ENCODE measurements at places on chromosomes 13 and 19.

DNA sequence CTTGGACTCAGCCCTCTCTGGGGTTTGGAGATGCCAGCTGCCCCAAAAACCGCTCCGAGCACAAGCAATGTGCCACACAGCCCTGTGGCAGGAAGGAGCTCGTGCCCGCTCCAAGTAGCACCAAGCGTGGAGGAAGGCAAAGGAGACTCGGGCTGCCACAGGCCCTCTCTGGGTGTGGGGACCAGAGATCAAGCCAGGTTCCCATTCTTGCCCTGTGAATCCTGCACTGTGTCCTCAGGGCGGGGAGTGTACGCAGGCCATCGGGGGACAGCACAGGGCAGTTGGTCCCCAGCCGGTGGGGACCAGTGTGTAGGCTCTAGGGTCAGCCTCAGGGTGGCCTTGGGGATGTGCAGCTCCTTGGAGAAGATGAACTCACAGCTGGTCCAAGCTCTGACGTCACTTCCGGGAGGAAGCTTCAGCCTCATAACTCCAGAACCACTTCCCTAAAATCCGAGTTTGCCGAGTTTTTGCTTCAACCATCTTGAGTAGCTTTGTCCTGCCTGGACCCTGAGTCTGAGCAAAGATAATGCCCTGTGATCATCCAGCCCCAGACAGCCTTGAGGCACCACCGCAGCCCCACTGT lies 9.3 kb upstream of the CPAMD8 start:
- DNase-seq, result no peak

DNA sequence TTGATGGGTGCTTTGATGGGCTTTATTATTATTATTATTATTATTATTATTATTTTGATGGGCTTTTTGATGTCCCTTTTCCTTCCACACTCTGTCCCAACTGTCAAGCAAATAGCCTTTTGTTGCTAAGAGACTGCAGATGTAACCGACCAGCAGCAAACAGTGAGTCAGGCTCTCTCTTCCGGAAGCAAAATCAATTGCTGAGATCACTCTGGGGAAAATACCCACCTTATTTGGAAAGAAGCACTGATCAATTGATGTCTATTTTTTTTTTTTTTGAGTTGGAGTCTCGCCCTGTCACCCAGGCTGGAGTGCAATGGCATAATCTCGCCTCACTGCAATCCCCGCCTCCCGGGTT lies 2.9 kb downstream of the LDLR start:
- peak; percentile 59 for DNase-seq

DNA sequence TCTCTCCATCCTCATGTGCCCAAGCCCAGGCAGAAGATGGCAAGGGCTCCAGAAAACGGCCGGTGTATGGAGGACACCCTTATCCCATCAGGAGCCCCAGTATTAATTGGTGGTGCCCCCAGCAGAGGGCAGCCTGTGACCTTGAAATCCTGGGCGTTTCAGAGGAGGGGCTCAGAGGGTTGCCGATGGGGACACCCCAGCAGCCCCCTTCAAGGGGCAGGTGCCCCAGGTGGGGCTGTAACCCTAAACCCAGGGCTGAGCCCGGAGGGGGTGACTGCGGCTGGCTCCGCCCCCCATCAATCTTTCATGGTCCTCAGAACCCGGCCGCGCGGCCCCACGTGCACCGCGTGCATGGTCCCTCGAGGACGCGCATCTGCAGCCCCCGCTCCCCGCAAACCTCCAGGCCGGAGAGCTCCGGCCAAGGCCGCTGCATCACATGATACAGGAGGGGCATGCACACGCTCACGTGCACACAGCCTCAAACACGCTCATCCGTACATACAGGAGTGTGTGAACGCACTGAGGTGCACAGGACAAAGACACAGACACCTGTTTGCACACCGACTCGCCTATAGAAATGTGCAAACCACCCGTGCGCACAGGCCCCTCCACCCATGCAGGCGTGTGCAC lies 949 bp downstream of the RAB3A start:
- peak; percentile 35 for DNase-seq

DNA sequence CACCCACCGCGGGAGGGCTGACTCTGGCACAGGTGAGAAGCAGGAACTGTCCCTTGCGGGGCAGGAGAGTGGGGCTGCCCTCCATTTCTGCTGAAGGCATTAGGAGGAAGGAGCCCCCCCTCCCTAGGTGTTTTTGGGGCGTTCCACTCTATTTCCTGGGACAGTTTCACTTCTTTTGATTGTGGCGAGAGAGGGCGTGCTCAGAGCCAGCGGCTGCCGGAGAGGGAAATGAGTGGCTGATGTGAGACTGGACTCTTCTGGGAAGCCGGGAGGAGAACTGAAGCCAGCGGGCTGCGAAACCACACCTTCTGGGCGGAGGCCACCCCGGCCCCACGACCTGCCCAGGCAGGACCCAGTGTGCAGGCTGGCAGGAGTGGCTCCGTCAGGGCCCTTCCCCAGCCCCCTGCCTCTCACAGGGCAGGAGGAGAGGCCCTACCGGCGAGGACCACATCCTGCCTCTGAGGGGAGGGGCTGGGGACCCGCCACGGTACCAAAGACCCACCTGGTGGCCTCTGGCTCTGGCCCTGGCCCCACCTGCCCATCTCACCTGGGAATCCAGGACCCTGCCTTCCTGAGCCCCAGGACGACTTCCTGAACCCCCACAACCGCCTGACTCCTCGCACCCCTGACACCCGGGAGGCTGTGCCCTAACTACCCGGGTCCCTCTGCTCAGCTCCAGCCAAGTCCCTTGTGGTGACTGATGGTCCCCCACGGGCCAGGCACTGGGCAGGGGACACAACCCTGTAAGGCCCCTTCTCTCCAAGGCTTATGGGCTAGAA lies 25.9 kb downstream of the MPND start:
- DNase-seq, result peak; percentile 93

DNA sequence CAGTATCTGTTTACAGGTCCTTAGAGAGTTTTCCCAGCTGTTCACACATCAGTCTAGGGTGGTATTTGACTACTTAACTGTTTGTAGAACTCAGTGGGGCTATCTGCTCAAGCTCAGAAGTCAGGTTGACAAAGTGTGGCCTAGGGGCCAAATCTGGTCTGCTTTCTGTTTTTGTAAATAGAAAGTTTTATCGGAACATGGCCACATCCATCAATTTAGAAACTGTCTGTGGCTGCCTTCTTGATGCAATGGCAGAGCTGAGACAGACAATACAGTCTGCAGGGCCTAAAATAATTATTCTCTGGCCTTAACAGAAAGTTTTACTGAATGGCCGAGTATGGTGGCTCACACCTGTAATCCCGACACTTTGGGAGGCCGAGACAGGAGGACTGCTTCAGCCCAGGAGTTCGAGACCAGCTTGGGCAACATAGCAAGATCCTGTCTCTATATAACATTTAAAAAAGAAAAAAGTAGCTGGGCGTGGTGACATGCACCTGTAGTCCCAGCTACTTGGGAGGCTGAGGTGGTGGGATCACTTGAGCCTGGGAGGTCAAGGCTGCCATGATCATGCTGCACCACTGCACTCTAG lies 2.4 kb downstream of the SMG9 start:
- no peak for DNase-seq

All from activated naive CD4-positive, alpha-beta T cell treated with anti-CD3 and anti-CD28 coated beads for 36 hours (primary cell).